ENCODE measurements at places on chromosomes 12 and 14.

DNA sequence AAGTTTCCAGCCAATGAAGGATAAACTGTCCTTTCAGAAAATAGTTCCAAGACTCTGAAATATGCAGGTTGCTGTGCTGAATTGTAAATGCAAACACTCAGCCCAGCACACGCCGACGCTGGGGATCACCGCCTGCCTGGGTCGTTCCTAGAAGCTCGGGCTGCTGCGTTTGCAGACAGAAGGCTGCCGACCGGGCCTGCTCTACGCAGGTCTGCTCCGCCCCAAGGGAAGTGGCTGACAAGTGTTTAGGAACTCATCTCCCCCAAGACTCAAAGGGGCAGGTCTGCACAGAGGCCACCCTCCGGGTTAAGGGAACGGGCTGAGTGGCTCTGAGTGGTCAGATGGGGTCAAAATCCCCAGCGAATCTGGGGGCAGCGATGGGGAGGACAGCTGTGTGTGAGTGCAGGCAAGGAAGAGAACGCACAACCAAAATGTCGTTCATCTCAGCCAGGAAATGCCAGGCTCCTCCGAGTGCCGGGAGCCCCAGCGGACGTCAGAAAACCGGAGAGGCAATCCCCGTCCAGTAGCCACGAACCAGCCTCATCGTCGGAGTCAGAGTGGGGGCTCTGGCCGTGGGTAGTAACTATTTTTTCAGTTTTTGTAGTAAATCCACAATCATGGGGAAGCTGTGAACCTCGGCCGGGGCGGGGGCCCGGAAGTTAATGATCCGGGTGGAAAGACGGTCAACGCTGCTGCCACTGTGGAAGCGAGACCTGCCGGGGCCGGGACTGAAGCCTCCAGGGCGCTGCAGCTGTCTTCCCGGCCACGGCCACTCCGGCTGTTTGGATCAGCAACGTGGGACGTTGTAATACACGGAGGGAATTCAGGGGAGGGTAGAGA is 6.0 kb downstream of the GALNT9 start:
- DNase-seq: peak; percentile 30

- DNase-seq: no peak
Measured at GRCh38 chr14:55126932-55127459, 2.1 kb upstream of the LGALS3 start.

- no peak for DNase-seq
Measured at GRCh38 chr14:32201816-32202490, at the start of gene RNU6-7. Gene RNU6-7 (plus strand): TSS chr14:32202045.

GRCh38 chr12:112950701-112951100 is 12.4 kb downstream of the OAS3 start:
- no peak for DNase-seq

DNA sequence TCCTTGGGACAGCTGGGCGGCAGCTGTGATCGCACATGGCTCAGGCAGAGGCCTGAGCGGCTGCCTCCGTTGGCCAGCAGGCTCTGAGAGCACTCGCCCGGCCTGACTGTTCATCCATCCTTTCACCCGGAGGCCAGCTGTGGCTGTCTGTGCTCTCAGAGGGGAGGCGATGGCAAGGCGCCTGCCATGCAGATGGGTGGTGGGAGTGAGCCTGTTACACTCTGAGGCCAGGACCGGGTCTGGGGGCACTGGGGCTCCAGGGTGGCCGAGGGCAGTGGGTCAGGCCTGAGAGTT is 292.3 kb downstream of the TMEM121 start:
- DNase-seq: peak; percentile 31

GRCh38 chr12:54053751-54054741 is at the start of gene HOXC4:
Gene HOXC4 (plus strand): TSS chr12:54053835. CDS start chr12:54053923, 88 bp downstream.
- DNase-seq: no peak

DNA sequence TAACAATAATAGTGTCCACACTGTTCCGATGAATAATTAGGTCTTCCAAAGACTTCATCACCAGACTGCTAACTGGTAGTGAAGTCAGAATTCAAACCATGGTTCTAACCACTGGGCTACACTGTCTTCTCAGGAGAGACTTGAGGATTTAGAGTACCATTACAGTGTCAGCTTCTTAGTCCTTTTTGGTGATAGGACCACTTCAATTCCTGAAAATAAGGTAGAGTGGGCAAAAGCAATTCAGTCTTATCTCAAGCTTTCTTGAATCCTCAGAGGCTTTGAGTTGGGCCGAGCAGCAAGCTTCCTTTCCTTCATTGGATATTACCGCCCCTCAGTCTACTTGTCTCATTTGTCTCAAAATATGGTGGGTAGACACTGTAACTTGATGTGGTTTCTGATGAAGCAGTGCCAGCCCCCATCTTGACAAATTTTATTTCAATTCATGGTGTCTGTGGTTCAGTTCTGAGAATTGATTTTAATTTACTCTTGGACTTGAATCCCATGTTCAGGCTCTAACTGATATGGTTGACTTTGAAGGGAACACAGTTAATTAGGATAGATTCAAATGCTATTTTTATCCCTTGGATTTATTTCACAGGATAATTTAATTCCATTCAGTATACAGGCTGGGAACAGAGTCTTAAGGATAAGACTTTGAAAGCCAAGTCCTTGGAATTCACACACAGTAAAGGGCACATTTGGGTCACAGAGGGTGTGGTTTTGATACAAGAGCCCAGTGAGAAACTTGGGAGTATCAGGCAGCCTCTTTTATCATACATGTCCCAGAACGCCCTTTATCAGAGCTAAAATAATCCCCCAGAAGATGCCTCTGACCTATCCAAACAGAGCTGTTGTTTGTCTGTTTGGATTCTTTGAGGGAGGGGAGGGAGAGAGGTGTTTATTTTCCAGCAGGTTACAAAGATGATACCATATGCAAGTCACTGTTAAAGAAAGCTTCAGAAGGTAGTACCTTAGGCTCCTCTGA is 167.3 kb downstream of the PRKCH start:
- no peak for DNase-seq

GRCh38 chr12:68806488-68807237 is 1.3 kb upstream of the MDM2 start:
- no peak for DNase-seq

DNA sequence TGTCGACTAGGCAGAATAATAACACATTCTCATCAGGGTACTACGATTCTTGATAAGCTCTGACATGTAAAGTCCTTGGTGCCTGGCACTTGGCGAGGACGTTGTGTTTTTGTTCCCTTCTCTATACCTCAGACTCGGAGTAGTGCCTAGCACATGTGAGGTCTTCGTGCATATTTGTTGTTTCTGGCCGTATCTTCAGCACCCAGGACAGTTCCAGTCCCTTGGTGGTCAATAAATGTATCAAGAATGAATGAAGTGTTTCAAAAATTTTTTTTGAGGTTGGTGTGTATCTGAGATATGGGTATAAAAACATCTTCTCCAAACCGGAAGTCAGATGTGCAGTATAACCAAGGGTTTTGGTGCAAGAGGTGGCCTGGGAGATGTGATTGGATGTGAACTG is 198.2 kb downstream of the AACS start:
- no peak for DNase-seq

- no peak for DNase-seq
Measured at GRCh38 chr12:94587266-94588241, 62.8 kb downstream of the TMCC3 start.

DNA sequence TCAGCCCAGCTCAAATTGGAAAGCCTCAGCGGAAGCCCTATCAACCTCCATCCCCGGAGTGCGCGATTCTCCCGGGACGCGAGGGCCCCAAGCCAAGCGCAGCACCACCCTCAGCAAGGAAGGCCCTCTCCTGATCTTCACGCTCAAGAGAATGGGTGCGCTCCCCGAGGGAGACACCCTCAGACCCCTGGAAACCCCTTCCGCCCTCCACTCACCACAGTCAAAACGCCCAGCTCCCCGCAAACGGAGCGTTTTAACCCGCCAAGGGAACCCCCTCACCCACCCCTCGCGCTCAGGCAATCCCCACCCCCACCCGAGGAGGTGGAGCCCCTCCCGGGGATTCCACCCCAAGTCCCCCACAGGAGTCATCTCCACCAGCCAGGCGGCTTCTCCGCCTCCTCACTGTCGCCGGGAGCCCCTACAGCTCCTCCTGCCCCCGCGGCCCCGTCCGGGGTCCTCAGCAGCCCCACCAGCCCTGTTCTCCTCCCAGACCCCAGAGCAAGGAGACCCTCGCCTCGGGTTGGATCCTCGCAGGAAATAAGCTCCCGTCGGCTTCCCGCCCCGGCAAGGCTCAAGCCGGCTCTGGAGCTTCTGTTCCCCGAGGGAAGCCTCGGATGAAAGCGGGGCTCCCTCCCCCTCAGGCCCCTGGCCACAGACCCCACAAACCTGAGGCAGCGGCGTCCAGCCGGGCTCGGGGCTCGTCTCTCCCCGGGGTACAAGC is 507 bp downstream of the BAZ2A start:
- no peak for DNase-seq

GRCh38 chr14:51318813-51319597 is 79.0 kb downstream of the TMX1 start:
- no peak for DNase-seq

DNA sequence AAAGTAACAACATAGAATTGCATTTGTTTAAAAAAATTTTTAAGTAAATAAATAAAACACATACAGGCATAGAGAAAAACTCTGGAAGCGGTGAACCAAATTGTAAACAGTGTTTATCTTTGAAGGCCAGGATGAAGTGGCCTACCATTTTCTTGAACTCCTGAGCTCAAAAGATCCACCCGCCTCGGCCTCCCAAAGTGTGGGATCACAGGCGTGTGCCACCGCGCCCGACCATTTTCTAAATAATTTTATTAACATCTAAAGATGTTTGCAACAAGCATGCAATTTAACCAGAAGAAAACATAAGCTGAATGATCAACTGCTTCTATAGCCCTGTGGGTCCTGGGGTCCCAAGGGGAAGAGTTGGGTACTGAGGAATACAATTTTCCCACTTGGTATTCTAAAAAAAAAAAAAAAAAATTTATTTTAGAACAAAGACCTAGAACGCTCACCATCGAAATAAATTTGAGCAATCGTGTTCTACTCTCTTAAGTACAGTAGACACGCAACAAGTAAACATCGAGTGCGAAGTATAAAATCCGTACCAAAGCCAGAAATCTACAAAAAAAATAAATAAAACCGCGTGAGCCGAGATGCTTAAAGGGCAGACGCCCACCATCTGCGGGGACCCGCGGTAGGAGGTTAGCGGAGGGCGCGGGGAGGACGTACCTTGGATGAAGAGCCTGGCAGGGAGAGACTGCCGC is 484 bp downstream of the MIS18BP1 start:
- DNase-seq: no peak

GRCh38 chr14:53758141-53758540 is 198.5 kb downstream of the BMP4 start:
- DNase-seq: no peak

DNA sequence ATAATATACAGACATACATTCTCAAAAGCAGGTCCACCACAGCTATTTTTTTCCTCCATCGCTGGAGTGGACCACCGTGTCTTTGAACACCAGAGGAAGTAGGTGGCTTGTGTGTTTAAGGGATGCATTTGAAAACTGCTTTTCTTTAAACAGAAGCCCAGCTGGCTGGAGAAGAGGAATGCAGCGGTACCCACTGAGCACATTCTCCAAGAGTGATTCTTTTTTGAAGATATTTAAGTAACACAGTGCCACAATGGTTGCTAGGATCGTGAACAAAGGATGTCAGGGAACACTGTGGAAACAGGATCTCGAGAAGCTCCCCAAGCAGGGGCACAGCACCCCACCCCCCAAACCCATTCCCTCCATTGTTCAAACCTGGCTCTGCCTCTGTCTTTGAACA is 286.6 kb upstream of the PWP1 start:
- DNase-seq: no peak

GRCh38 chr12:49439042-49439441 is 71.8 kb downstream of the SPATS2 start:
- no peak for DNase-seq

DNA sequence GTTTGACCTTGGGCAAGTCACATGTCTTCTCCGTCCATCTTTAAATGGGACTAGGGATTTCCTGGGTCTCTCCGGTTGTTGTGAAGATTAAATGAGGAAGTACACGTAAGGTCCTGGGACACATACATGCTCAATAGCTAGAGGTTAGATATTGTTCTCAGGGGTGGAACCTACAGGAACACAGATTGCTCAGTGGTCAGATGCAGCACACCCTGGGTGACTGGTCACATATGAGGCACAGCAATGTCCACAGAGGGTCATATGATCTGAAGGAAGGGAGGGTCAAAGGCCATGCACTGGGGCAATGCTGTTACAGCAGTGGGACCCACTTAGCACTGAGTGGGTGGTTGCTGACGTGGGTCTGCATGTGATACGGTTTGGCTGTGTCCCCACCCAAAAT is 11.4 kb upstream of the SLC8B1 start:
- DNase-seq: no peak

DNA sequence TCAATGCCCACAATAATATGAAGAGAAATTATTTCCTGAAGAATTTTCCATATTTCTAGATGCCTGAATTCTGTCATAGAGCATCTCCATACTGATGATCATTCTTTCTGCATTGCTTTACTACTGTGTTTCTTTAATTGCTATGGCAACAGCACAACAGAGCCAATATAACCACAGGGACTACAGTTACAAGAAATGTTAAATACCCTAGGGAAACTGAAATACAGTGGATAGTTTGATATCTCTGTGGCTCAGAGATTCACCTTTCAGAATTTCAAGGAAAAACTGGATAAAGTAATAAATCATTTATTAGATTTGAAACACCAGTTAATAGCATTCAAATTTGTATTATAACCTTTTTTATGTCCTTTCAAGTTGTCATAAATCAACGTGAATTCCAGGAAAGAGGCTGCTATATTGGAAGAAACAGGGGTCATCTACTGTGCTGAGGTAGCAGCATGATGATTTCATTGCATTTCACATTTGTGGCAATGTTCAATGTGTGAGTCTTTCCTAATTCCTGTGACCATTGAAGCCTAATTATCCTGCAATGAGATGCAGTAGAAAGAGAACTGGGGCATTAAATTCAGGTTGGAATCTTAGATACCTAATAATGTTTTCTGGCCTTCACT is 267.1 kb downstream of the LRFN5 start:
- no peak for DNase-seq

DNA sequence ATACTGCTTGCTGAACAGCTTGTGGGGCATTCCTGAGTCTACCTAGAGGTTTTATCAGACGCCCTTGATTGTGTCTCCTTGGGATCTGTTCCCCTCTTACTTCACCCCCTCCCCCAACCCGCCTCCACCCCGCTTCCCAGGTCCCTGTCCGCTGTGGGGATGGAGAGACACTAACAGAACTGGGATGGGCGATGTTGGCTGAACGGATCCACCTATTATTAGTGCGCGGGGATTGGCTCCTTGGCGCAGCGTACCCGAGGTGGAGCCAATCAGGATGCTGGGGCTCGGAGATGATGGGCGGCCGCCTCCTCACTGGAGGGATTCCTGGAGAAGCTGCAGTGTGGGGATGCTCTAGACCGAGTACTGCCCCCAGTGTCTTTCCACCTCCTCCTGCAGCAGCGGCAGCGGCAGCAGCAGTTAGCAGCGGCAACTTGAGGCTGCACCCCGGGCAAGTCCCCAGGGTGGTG is at the start of gene SYT1:
TSS of gene SYT1 (plus strand) at position 372 of the 467 bp plus-strand sequence.
- peak; percentile 41 for DNase-seq

GRCh38 chr12:92543359-92543758 is 159.4 kb upstream of the PLEKHG7 start:
- no peak for DNase-seq

GRCh38 chr14:39217214-39217879 is 16.4 kb upstream of the MIA2 start:
- no peak for DNase-seq
